ENCODE measurements at places on chromosomes 16 and 17.

DNA sequence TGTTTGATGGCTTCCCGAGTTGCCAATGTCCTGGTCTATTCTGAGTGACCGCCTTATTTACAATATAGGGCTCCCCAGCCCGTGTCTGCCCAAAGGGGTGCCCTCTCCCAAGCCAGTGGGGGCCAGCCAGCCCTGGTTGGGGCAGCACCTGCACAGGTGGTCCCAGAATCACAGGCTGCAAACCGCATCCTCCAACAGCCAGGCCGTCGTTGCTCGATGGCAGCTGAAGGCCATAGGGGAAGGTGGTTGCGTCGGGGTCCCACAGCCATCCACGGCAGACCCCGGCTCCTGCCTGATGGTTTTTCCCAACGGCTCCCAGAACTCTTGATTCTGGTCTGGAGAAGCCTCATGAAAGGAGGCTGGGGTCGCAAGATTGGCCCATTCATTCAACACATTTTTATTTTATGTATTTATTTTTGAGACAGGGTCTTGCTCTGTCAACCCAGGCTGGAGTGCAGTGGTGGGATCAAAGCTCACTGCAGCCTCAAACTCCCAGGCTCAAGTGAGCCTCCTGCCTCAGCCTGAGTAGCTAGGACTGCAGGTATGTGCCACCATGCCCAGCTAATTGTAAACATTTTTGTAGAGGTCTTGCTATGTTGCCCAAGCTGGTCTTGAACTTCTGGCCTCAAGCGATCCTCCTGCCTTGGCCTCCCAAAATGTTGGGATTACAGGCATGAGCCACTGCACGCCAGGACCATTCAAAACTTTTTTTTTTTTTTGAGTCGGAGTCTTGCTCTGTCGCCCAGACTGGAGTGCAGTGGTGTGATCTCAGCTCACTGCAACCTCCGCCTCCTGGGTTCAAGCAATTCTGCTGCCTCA lies 79.0 kb upstream of the TOB1 start:
- DNase-seq: no peak

DNA sequence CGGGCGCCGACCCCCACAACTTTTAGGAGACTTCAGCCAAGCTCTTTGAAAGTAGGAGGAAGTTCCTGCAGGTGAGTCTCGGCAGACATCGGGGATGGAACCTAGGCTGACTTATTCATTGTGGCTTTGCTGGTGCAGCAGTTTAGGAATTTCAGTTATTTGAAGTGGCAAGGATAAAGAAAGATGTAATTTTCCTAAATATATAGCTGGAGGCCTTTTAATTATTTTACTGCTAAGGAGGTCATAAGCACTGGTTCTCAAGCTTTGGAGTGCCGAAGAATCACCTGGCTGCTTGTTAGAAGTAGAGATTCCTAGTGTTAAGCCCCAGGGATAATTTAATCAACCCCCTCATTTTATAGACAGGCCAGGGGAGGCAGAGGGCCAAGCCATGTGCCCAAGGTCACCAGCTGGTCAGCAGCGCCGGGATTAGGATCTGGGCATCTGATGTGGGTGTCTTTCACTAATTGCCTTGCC lies 28.9 kb upstream of the BCAR1 start:
- no peak for DNase-seq

- DNase-seq: no peak
Measured at GRCh38 chr16:88911136-88911945, 44.9 kb upstream of the PABPN1L start.

- DNase-seq: no peak
Measured at GRCh38 chr17:19357761-19358160, 4.8 kb downstream of the B9D1 start.

- no peak for DNase-seq
Measured at GRCh38 chr17:36933512-36934143, 3.6 kb upstream of the LHX1 start.

DNA sequence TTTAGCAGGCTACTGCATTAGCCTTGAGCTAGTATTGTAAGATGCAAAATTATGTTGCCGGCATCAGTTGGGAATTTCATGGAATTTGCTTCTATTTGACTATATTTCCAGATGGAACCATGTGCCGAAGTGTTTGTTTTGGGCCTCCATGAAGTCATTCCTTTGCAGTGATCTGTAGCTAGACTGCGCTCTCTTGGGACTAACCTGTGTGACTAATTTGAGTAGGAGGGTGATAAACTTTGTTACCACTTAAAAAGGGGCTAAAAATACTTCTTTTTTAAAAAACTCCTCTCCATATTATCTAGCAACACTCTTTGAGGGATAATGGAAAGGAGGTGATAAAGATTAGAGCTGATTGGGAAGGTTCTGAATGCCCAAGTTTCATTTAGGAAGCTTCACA lies 166.8 kb upstream of the TBX2 start:
- no peak for DNase-seq

GRCh38 chr17:65518256-65518655 lies 43.2 kb downstream of the AXIN2 start:
- DNase-seq: no peak
